B cell (primary cell): ENCODE measurements at places on chromosomes 3 and 15. TPM values are rescaled to one million over a fixed set of nuclear protein-coding genes. Genes with fewer than 3 reads are reported as not detected.

- no peak for DNase-seq
These were observed 273.4 kb downstream of the TLE3 start for GRCh38 chr15:69824075-69824876.

DNA sequence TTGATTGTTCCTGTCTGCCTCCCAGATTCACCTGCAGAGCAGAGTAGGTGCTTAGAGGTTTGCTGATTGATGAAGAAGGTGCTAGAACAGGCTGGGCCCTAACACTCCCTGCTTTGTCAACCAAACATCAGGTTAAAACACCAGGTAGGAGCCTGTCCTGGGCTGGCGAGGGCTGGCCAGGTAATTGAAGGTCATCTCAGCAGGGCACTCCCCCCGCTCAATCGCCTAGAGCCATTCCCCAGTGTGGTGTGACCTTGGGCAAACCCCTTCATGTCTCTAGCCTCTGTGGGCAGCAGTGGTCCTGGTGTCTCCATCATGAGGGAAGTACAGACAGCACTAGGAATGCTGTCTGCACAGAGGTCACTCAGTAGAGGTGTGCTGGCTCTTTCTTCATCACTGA is 88.3 kb downstream of the KLF15 start:
- DNase-seq: no peak

GRCh38 chr3:73719861-73720260 is 95.1 kb upstream of the PDZRN3 start:
- no peak for DNase-seq

GRCh38 chr15:79653533-79653932 is 221.4 kb downstream of the MINAR1 start:
- no peak for DNase-seq

DNA sequence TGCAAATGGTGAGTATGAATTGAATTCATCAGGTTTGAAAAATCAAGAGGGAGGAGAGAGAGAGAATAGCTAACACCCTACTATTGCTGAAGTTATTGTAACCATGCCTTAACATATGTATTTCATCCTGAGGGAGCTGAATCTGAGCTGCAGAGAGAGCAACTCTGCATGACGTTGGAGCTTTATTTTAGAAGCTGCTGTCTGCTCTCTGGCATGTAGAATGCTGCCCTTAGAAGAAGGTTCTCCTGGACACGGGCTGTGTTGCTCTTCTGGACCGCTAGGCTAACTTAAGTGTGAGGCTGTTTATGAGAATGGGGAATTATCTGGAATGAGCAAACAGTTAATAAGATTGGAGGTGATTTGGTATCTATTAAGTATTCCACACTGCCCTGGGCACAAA is 814.6 kb downstream of the AGBL1 start:
- no peak for DNase-seq

- DNase-seq: no peak
These were observed 20.7 kb upstream of the WNT5A start for GRCh38 chr3:55507808-55508207.

GRCh38 chr15:74783072-74783807 is 1.4 kb downstream of the CSK start:
- DNase-seq: peak; percentile 69

DNA sequence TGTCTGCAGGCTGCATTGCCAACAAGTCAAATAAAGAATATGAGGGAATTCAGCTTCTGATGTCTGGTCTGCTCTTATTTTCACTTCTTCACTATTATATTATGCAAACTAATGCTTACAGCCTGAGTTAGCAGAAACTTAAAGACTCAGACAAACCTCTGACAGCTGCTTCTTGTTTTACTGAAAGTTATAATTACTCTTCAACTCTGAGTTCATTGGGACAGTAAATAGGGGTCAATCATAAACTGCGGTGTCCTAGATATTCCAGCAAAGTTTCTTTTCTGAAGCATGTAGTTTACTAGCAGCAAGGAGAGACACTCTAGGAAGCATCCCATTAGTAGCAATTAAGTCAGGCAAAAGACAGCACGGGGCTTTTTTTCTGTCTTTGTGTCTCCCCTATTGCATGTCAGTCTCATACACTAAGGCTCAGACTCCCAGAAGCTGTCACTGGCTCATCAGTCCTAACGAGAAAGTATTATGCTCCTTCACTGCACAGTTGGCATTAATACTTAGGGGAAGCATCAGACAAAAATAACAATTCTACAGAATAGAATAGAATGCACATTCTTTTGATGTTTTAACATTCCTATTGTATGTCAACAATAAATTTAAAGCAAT is 1060.8 kb downstream of the ROBO1 start:
- DNase-seq: no peak

DNA sequence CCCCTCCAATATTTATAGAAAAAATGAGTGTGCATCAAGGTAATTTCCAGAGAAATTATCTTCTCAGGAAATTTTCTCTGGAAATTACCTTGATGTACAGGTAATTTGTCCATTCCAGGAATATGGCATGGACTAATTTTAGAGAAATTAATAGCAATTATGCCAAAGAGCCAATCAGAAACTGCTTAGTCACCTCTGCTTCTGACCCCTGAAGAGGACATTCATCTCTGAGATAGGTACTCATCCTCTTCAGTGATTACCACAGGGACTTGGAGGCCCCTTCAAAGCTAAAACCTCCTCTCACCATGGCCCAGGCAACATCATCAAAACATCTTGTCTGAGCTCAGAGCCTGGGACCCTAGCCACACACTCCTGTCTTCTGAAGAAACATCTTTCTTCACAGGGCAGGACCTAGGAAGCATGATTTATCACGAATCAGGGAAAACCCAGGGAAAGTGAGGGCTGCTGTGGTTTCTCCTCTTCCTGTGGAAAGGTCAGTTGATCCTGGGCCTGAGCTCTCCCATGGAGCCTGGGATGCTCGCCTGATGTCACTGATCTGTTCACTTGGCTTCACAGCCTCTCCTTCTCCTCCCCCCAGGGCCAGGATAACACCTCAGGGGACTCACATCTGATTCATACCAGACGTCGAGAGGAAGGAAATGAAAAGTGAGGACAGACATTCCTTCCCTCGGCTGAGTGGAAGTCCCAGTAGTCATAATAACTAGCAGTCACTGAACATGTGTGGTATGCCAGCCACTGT is 210.5 kb downstream of the DTWD1 start:
- DNase-seq: no peak

- no peak for DNase-seq
These were observed 72.0 kb downstream of the LARS2 start for GRCh38 chr3:45460361-45460760.

DNA sequence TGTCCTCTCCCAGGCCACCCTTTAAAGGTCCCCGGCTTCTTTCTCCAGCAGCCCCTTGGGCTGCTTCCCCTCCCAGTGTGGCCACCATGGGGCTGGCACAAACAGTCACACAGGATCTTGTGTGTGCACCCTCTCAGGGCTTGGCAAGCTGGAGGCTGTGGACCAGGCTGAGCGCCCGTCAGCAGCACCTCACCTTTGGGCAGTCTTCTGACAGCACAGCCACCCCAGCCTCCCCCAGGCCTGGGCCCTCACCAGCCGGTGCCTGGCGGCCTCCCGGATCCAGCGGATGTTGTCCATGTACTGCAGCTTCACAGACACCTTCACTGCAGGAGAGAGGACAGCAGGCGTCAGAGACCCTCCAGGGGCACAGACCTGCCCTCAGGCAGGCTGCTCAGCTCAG is 20.1 kb upstream of the ZXDC start:
- DNase-seq: no peak

DNA sequence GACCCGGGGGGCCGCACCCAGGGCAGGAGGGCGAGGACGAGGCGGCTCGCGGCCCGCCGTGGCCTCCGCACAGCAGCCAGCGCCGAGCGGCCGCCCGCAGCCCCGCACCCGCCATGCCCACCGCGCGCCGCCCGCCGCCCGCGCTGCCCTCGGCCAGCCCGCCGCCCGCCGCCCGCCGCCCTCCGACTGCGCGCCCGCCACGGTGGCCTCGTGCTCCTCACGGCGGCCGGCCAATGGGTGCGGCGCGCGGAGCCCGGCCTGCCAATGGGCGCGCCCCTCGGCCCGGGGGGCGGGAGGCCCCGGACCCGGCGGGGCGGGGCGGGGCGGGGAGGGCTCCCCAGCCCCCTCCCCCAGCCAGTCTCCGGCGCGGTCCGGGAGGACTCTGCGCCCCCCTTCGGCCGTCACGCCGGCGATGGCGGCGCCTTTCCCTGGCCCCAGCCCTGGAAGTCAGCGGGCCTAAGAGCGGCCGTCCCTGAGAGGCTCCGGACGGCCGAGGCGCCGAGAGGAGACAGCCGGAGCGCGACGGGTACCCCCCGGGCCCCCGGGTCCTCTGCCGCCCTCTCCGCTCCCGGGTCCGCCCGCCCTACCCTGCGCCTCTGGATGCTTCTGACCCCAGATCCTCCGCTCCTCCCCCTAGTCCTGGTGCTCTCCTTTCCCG is at the start of gene NT5DC2:
Gene NT5DC2 (minus strand): TSS at position 235 of the 658 bp plus-strand sequence. CDS start 120 bp downstream, at position 115.
- peak; percentile 76 for DNase-seq

DNA sequence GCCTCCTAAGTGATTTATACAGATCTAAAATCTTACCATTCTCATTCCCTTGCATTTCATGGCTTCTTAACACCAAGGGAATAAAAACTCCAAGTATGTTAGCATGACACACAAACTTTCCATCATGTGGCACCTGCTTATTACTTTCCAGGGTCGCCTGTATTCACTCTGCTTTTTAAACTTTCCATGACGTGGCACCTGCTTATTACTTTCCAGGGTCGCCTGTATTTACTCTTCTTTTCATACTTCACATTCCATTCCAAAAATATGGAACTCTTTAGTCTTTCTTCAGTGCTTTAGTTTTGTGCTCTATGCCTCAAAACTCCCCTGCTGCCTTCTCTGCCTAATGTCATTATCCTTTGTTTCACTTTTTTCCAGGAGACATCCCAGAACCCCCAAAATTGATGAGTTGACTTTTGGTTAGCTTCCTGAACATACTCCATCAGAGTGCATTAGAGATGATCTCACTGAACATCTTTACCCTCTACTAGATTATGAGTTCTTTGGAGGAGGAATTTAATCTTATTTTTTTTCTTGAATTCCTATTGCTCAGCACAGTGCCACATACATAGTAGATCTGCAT is 47.0 kb downstream of the CALML4 start:
- DNase-seq: no peak

The CRTC3 gene
- 34.7 and 37.2 TPM in 2 replicates for polyA plus RNA-seq

The LRRC31 gene
- not detected in 2 replicates for polyA plus RNA-seq
